Prostate gland (tissue), 2 donors: ENCODE measurements at places on chromosomes 16 and 17. TPM values are rescaled to one million over a fixed set of nuclear protein-coding genes. Genes with fewer than 3 reads are reported as not detected.

- no peak for DNase-seq
These were observed 150.0 kb downstream of the SDK2 start for GRCh38 chr17:73493956-73494926.

- no peak for DNase-seq
These were observed 1.2 kb downstream of the TBX2 start for GRCh38 chr17:61400717-61401388.

- no peak for DNase-seq
These were observed 4.8 kb downstream of the SYNGR2 start for GRCh38 chr17:78173097-78173715.

GRCh38 chr16:89154390-89155183 lies 17.0 kb upstream of the CDH15 start:
- no peak for DNase-seq

- no peak for DNase-seq
These were observed 544 bp upstream of the EVI2A start for GRCh38 chr17:31321966-31322365.

- no peak for DNase-seq
These were observed 66.3 kb upstream of the ADAMTS18 start for GRCh38 chr16:77500934-77501664.

GRCh38 chr17:79503126-79503839 lies 107.6 kb downstream of the RBFOX3 start:
- no peak for DNase-seq

DNA sequence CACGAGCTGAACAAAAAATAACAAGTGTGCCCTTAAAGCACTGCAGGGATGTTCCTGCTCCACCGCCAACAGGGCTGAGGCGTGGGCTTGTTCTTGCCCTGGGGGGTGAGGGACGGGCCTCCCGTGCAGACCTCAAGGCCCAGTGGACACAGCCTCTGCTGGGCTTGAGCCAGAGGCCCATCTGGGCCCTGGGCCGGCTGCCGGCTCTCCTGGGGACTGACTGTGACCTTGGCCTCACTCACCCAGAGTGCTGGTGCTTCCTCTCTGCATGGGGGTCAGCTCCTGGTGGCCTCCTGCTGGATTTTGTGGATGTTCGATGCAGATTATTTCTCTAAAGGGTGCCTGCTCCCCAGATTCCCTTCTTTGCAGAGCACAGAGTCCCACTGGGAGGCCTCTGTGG lies 54.2 kb upstream of the CDR2 start:
- no peak for DNase-seq

- DNase-seq, result no peak
These were observed 525 bp upstream of the ADCY7 start for GRCh38 chr16:50265716-50266336.

- no peak for DNase-seq
These were observed 19.6 kb downstream of the ADGRG5 start for GRCh38 chr16:57562066-57562465.

GRCh38 chr17:44155488-44155887 lies 13.8 kb downstream of the HROB start:
- DNase-seq, result no peak

- no peak for DNase-seq
These were observed 113.4 kb downstream of the ENGASE start for GRCh38 chr17:79188048-79188447.

GRCh38 chr16:68909099-68909733 lies 65.9 kb downstream of the TANGO6 start:
- DNase-seq, result no peak

Gene EXOC3L1
- total RNA-seq, result 8.2 TPM

Gene LPO
- total RNA-seq, result not detected

Gene MYH3
- total RNA-seq, result 14.8 TPM

Gene ASIC2
- total RNA-seq, result not detected

Gene SCARF1
- 14.5 TPM for total RNA-seq
